ENCODE measurements at places on chromosomes 7 and 10. TPM values are rescaled to one million over a fixed set of nuclear protein-coding genes. Genes with fewer than 3 reads are reported as not detected.

The HTRA1 gene
- 76.3 TPM for total RNA-seq

DNA sequence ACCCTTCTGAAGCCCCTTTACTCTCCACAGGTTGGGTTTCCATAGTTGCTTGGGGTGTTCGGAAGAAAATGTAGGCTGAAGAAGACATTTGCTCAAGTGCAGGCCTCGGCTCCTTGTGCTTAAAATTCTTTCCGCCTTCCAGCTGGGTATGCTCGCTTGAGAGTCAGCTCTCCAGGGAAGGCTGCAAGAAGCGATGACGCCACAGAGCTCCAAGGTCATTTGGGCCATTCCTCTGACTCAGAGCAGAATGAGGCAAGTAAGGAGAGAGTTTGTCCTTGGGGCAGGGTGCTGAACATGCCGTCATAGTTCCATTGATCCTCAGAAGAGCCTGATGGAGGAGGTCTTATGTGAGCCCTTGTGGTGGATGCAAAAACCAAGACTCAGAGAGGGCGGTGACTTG, 27.4 kb upstream of the HSPA12A start:
- no peak for DNase-seq

GRCh38 chr10:60654813-60655464, 123.3 kb upstream of the CDK1 start:
- no peak for DNase-seq

DNA sequence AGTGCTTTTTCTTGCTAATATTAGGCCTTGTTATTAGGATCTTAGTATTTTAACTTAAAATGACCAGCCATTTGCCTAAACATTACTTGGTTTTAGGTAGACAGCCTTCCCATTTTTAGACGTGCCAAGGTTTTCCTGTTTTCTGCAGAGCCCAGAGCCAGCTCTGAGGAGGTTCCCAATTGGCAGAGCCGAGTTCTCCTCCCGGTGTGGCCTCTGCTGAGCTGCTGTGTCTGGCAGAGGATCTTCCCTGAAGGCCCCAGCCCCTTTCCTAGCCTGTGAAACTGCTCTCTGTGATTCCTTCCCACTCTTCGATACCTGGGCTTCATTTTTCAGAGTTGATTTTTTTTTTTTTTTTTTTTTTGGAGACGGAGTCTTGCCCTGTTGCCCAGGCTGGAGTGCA, 91.4 kb downstream of the EEPD1 start:
- DNase-seq, result no peak

The ABCA13 gene
- not detected for total RNA-seq

DNA sequence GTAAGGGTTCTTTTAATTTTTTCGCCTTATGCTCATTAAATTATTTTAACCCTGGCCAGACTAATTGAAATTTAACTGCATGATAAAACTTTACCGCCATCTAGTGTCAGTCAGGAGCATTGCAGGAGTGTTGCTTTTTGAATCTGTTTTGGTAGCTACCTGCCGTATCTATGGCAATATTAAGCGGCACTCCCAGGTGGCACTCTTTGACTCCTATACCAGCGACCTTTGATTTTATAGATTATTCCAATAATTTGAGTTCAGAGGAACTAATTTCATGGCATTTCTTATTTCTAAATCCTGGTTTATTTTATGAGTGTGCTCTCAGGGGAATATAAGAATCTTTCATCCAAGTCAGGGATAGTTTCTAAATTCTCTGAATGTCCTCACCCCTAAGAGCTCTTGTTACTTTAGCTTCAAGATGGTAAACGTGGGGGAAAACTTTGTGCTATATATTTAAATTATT, 198.9 kb downstream of the REEP3 start:
- DNase-seq, result no peak

GRCh38 chr7:111735661-111736551, 173.6 kb upstream of the IMMP2L start:
- DNase-seq, result peak; percentile 72

DNA sequence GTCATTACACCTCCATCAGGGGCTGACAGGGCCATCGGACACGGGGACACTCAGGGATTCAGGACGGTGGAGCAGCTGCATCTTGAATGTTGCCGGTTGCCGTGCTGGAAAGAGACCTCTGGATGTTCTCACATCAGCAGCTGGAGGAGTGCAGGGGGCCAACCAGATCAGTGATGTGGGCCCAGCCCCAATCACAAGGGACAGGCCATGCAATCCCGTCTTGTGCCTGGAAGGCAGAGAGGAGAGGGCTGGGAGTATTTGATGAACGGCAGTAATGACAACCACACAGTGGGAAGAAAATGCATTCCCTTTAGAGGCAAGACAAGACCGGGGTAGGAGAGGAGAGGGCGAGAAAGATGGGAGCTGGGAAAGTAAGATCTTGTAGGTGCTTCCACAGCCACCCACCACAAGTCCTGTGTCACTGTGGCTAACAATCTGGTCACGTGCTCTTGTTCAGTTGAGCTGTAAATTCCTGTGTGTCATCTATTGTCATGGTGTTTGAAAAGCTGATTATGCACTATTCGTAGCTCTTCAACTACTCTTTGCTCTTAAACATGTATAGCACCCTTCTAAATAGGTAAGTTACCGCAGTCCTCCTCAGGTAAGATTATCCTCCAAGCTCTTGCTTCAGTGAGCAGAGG, 85.9 kb upstream of the LEP start:
- DNase-seq, result no peak

- DNase-seq, result no peak
Measured at GRCh38 chr10:3761021-3761686, 23.9 kb downstream of the KLF6 start.

The RBP3 gene
- not detected for total RNA-seq

The DGKB gene
- 0.44 TPM for total RNA-seq

- DNase-seq, result no peak
Measured at GRCh38 chr7:123864012-123864411, 19.0 kb downstream of the HYAL4 start.

The ELOVL3 gene
- total RNA-seq, result not detected

GRCh38 chr7:24419077-24419476, 135.1 kb downstream of the NPY start:
- DNase-seq, result no peak

DNA sequence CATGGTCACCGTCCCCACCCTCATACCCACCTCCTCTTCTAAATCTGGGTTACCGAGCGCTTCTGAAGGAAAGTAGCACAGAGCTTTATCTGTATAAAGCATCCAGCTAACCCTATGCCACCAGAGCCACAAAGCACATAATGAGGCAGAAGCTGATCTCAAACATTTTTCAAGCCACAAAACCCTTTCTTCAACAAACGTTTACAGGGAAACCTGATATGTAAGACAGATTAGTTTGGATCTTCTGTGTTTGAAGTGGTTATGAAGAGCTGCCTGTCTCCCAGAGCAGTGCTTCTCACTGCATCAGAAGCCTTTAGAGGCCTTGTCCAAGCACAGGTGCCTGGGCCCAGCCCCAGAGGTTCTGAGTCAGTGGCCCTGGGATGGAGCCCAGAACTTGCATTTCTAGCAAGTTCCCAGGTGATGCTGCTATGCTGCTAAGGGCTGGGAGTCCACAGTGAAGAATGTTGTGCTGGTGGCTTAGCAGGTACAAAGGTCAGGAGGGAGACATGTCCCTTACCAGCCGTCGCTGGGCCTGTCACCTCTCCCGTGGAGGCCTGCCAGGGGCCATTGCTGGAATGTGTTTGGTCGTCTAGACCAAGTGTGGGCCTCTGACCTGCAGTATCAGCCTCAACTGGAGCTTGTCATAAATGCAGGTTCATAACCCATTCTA, 90.4 kb downstream of the TAF3 start:
- no peak for DNase-seq

DNA sequence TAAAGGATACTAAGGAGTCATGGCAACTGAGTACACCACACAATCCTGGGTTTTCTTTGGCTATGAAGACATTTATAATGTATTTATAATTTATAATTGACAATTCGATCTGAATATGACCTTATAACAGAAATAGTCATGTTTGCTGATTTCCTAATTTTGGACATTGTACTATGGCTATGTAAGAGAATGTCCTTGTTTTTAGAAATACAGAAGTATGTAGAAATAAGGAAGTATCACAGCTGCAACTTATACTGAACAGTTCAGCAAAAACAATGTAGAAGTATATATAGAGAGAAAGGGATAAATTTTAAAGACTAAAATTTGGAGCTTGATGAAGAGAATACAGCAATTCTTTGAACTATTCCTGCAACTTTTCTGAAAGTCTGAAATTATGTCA, 32.6 kb downstream of the PRLHR start:
- no peak for DNase-seq

- no peak for DNase-seq
Measured at GRCh38 chr7:133936074-133936473, 191.1 kb upstream of the LRGUK start.

DNA sequence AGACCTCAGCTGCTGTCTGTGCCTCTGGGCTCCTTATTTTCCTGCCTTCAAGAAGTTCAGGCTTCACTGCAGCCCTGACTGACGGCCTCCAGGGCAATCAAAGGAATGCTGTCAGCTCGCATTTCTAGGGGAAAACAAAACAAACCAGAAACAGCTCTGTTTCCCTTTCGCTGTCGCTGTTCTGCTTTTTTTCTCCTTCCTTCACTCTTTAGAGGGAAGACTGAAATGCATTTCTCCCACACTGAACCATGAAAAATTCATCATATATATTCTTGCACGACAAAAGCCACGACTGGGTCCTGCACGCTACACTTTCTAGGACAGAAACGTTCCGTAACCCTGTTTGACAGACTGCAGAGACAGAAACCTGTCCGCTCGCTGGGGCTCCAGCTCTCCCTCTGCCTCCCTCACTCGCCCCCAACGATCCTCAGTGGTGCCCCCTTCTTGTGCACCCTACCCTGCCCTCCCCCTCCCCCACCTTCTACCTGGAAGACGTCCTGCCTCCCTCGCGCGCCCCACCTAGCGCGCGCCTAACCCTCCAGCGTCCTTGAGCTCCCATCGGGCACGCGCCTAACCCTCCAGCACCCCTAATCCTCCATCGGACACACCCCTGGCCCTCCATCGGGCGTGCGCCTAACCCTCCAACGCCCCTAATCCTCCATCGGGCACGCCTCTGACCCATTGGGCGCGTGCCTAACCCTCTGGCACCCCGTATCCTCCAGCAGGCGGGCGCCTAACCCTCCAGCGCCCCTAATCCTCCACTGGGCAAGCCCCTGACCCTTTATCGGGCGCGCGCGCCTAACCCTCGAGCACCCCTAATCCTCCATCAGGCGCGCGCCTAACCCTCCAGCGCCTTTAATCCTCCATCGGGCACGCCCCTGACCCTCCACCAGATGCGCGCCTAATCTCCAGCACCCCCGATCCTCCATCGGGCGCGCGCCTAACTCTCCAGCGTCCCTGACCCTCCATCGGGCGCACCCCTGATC, 37.1 kb downstream of the SVOPL start:
- no peak for DNase-seq

DNA sequence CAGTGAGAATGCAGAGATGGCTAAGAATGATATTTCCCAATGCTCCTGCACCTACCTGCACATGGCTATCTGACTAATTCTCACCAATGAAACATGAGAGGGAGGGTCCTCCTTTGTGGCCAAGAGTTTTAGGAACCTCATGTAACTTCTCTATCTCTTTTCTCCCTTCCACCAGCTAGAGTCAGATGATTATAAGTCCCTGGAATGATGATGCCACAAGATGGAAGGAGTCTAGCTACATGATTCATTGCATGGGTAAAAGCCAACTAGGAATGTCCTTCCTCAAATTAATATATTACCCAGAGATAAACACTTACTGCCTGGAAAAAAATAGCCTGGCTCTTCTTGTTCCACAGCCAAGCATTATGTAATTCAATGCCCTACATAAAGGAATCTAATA, 55.1 kb upstream of the AASS start:
- DNase-seq, result no peak

The PAPOLB gene
- 0.11 TPM for total RNA-seq

- no peak for DNase-seq
Measured at GRCh38 chr7:123916240-123916724, 8.8 kb upstream of the SPAM1 start.

- DNase-seq, result no peak
Measured at GRCh38 chr10:123769647-123770046, 103.5 kb downstream of the GPR26 start.

- DNase-seq, result no peak
Measured at GRCh38 chr7:2688409-2689342, 674 bp downstream of the AMZ1 start.

DNA sequence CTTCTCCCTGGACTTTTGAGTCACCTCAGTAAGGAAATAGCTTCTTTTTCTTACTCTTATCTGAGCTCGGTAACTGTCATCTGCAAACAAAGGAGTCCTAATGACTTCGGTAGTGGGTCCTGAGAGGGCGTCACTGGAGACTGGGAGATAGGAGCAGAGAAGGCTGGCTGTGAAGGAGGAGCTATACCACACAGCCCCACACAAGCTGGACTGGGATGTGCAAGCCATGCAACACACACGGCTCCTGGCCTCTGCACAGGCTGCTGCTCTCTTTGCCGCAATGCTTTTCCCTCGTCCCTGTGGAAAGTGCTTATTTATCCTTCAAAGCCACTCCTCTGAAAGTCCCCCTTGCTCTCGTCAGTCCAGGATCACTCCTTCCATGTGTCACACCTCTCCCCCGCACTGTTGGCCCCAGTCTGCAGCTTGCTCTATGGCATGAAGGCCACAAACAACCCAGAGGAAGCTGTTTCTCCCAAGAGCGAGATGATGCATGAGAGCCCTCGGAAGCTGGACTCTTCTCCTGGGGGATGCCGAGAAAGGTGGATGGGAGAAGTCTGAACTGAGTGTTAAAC, 14.9 kb downstream of the TMEM273 start:
- peak; percentile 53 for DNase-seq

The VGF gene
- not detected for total RNA-seq

- no peak for DNase-seq
Measured at GRCh38 chr7:20439416-20440185, 108.9 kb downstream of the ITGB8 start.
